ENCODE measurements at places on chromosomes 12 and 14.
A peak's percentile ranks its signal among the peaks of the same experiment; 100 is the strongest.

DNA sequence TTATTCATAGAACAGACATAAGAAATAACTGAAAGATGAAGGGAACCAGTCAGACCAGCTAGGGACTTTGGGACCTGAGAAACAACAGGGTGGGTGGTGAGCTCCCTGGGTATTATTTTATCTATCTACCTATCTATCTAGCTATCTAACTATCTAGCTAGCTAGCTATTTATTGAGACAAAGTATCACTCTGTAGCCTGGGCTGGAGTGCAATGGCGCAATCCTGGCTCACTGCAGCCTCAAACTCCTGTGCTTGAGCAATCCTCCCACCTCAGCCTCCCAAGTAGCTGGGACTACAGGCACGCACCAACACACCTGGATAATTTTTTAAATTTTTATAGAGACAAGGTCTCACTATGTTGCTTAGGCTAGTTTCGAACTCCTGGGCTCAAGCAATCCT is 127.6 kb downstream of the DPF3 start:
- no peak for DNase-seq

- no peak for DNase-seq
These were observed 37.3 kb upstream of the CSRP2 start for GRCh38 chr12:76916170-76916540.

DNA sequence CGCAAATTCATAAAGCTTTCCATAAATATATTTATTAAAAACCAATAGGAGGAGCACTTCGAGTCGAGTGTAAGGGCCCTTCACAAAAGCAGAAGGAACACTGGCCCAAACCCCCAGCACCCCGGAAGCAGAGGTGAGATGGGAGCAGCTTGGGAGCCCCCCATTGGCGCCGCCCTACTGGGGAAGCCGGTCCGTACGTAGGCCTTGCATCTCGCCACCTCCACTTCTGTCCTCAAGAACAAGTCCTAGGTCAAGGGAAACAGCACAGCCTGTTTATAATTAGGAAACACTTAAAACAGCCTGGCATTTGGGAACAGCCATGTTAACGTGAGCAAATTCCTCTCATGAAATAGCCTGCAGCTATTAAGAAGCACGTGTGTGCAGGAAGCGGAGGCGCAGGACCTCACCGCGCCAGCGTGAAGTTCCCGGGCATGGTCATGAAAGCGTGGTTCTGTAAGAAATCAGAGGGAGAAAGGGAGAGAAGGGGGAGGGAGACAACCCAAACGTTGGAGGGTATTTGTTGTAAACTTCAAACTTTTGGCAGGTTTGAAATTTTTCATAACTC is 7.7 kb downstream of the ANKRD9 start:
- DNase-seq = no peak

DNA sequence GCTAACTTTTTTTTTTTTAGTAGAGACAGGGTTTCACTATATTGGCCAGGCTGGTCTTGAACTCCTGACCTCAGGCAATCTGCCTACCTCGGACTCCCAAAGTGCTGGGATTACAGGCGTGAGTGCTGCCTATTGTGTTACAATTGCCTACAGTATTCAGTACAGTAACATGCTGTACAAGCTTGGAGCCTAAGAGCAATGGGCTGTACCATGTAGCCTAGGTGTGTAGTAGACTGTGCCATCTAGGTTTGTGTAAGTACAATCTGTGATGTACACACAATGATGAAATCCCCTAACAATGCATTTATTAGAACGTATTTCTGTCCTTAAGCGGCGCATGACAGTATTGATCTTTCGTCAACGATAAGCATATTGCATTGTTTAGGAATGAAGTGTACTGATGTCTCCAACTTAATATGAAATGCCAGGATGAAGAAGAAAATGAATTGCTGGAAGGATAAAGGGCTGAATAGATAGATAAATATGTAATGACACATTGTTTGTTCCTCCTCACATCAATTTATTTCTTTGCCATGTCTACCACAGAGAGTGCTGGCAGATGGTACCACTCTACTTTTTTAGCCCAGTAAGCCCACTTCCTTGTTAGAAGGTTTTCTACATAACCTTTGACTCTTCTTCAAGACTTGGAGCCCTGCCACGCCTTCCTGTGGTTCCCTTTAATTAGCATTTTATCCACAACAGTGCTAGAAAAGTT is 467.5 kb downstream of the VRK1 start:
- DNase-seq = no peak

DNA sequence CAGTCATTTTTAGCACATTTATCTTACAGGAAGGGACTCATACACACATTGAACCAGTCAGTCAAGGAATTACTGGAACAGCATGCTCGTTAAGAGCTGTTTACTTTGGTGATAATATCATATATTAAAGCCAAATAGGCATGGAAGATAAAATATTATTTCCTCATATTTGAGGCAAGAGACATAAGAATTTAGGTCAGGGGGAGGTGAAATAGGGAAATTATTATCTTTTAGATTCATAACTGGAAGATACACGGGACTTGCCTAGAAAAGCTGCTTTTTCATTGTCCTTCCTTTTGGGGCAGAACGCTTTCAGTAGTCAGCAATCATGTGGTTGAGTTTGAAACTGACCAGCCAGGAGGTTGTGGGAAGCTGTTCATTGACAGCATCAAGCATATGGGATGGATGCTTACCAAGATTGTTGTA is 72.5 kb downstream of the NTN4 start:
- DNase-seq = no peak

DNA sequence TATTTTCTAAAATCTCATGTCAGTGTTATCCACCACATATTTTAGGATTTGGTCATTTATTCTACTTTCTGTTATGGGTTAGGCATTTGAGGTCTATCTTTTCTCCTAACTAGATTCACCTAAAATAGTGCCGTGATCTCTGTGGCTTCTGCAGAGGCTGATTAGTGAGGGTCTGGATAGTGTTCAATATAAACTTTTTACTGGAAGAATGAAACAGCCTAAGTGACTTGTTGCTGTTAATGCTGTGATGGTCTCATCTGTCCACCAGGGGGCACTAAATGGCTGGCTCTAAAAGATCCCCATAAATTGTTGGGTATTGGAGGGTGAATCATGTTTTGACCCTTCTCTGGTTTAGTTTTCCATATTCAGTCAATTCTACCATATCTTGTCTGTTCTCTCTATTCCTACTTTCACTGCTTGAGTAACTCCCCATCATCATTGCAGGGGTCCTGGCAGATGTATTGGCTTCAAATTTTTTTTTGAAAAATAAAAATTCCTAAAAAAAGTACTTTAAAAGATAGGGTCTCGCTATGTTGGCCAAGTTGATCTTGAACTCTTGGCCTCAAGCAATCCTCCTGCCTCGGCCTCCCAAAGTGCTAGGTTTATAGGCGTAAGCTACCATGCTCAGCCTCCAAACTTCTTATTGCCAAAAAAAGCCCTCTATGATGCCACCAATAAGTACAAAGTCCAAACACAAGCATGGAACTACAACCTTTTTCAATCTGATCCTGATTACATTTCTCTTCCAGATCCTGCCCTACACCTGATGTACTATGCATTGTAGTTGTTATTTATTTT is 6.9 kb downstream of the PABPN1 start:
- peak; percentile 49 for DNase-seq

DNA sequence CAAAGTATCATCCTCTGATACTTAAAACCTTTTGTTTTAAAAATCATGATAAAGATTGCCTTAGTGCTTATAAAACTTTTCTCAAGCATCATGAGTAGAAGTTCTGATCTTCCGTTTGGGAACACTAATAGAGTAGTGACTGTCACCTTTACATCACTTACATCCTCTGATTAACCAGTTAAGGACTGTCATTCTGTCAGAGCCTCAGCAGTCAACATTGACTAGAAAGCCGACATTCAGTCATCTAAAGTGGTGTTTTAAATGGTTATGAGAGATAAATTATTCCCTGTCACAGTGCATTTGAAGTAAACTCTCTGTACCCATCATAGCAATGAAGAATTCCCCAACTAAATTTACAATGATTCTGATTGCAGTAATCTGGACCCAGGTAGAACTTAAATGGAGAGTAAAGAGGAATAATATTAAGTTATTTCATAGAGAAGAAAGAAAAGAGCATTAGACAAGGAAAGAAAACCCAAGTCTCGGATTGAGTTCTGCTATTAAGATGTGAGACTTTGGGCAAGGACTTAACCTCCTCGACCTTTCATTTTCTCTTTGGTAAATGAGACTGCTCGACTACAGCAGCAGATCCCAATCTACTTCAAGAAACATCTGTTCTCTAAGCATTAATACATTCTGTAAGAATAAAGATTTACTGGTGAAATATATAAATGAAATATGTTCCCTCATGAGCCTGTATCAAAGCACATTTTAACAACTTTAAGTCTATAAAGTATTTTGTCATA is 563.9 kb upstream of the LMO3 start:
- DNase-seq = no peak

DNA sequence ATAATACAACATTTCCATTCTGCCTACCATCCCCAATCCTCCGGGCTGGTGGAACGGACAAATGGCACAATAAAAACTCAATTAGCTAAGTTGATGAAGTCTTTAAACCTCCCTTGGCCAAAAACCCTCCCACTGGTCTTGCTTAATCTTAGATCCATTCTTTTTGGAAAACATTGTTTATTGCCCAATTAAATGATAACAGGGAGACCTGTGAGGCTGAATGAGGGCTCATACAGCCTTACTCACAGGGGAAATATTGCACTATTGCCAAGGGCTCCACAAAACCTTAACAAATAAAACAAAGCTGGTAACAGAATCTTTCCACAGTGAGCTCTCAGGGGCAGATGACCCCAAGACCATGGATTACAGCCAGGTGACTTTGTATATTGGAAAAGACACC is 7.8 kb upstream of the PSMC1 start:
- DNase-seq = no peak

DNA sequence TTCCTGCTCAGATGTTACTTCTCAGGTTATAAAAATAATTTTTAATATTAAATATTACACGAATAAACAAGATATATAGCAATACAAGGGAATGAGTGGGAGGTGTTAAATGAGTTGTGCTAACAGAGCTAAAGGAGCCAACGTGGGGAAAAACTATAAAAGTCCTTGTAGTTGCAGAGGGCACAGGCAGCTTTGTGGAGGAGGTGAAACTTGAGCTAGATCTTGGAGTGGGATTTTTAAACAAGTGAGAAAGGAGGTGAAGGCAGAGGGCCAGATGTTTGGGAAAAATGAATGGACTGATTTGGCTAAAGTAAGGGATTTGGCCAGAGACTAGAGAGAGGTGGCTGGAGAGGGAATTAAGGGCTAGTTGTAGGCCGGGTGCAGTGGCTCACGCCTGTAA is 5.2 kb upstream of the FKBP11 start:
- DNase-seq = no peak

DNA sequence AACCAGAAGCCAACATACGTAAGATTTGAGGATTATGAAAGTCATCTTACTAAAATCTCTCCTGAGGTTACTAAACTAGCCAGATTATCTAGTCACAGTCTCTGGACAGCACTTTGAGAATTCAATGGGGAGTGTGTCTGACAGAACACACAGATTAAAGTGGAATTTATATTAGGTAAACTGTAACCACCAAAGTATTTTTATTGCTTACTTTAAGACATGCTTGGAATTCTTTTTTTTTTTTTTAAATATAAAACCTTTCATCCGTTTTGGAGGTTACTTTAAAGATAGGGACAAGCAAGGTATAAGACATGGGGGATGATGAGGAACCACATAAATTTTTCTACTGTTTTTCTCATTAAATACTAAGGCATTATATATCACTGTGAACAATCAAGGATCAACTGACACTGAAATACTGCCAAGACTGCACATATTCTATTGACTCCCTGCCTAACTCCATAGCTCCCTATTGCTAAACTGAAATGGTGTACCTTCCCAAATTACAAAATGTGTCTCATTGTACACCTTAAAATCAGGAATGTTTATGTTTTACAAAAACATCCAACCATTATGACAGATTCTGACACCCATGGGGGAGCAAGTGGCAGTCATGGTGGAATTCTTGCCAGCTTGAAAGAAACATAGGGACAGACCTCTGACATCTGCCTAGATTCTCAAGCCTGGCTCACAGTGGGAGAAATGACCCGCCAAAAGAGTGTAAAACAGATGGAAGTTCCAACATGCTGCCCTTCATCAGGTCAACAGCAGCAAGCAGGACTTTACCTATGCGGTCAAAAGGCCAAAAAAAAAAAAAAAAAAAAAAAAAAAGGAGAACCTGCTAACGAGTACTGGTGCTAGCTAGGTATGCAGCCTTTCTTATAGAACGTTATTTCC is 239.3 kb downstream of the MED13L start:
- DNase-seq = no peak

- DNase-seq = no peak
These were observed 129.2 kb upstream of the EVL start for GRCh38 chr14:99936056-99936455.

- no peak for DNase-seq
These were observed 418.8 kb downstream of the KCNH5 start for GRCh38 chr14:62626416-62626815.

- DNase-seq = no peak
These were observed 65.2 kb downstream of the PPP2R5E start for GRCh38 chr14:63478010-63478409.

GRCh38 chr14:57189070-57189469 is 79.6 kb downstream of the EXOC5 start:
- no peak for DNase-seq

DNA sequence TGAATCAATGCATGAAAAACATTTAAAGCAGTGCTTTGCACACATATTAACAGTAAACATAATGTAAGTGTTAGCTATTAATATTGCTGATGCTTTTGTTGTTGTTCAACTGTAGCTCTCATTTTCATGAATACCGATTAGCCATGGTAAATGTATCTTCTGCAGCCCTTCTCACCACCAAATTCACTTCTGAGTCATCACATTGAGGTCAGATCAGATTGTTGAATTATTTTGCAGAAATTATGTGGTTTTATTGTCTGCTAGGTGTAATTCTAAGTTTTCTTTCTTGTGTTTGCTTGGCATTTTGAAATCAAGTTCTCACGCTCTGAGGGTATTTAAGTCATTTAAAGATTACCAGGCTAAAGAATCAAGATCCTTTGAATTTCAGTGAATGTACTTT is 74.6 kb downstream of the AKAP6 start:
- no peak for DNase-seq

DNA sequence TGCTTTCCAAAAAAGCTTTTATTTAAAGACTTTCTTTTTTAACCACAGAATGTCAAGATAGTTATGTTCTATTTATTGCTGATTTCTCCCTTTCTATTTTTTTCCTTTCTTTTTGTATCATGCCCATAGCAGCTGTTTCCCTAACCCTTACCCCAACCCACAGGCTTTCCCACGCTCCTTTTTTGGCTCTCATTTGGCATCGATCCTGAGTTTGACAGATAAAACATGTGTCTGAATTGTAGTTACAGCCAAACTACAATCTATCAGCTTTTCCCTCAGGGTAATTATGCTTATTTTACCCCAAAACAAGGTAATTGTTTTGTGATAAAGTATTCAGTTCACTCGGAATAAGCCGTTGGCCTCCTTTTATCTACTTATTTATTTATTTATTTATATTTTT is 46.7 kb downstream of the PDE3A start:
- DNase-seq = no peak

- no peak for DNase-seq
These were observed 13.5 kb upstream of the TAS2R46 start for GRCh38 chr12:11075642-11076041.

- DNase-seq = no peak
These were observed 30.5 kb downstream of the RASAL1 start for GRCh38 chr12:113104953-113105510.

Data from AG09319 (cell line).